Activated CD4-positive, alpha-beta T cell treated with anti-CD3 and anti-CD28 coated beads, Interleukin-2, amount 50 U/mL, for 4 hours (primary cell): ENCODE measurements at places on chromosomes 1 and 21.

- no peak for DNase-seq
Measured at GRCh38 chr1:14228677-14229076, 369.8 kb upstream of the KAZN start.

DNA sequence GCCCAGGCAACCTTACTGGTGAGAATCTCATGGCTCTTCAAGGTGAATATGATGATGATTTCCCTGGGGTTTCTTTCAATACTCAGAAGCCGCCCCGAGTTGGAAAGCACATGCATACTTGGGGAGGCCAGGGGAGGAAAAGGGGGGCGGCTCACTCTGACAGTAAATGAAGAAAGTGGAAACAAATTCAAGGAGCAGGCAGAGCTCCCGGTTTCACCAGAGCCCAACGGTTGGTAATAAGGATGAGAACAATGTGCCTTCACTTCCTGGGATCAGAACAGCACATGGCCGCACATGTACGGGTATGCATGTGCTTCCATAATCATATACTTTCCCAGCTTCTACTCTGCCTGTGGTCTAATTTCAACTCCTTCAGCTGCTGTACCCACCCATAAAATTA, 3.8 kb upstream of the ARHGEF2 start:
- DNase-seq = no peak

GRCh38 chr21:27275294-27275927, 308.5 kb upstream of the ADAMTS5 start:
- DNase-seq = no peak

GRCh38 chr21:35473496-35473895, 424.4 kb upstream of the RUNX1 start:
- DNase-seq = no peak

DNA sequence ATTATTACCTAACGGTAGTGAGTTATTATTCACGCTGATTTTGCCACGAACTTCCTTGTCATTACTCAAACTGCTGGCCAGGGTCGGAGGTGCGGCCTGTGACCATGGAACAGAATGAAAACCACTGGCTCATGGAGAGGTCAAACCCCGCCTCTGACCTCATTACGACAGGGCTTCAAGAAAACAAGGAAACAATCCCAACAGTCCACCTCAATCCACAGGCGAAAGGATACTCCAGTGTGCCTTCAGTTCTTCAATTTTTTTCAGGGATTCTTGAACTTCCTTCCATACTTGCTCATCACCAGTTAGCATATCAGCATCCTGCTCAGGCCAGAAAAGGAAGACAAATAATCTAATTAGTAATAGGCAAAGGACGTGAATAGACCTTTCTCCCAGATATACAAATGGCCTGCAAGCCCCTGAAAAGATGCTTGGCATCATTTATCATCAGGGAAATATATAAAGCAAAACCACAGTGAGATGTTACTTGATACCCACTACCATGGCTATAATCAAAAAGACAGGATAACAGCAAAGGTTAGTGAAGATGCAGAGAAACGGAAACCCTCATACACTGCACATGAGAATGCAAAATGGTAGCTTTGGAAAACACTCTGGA, 643.4 kb downstream of the SMYD3 start:
- DNase-seq = no peak

GRCh38 chr1:27648602-27649305, 13.8 kb upstream of the FGR start:
- DNase-seq = no peak

DNA sequence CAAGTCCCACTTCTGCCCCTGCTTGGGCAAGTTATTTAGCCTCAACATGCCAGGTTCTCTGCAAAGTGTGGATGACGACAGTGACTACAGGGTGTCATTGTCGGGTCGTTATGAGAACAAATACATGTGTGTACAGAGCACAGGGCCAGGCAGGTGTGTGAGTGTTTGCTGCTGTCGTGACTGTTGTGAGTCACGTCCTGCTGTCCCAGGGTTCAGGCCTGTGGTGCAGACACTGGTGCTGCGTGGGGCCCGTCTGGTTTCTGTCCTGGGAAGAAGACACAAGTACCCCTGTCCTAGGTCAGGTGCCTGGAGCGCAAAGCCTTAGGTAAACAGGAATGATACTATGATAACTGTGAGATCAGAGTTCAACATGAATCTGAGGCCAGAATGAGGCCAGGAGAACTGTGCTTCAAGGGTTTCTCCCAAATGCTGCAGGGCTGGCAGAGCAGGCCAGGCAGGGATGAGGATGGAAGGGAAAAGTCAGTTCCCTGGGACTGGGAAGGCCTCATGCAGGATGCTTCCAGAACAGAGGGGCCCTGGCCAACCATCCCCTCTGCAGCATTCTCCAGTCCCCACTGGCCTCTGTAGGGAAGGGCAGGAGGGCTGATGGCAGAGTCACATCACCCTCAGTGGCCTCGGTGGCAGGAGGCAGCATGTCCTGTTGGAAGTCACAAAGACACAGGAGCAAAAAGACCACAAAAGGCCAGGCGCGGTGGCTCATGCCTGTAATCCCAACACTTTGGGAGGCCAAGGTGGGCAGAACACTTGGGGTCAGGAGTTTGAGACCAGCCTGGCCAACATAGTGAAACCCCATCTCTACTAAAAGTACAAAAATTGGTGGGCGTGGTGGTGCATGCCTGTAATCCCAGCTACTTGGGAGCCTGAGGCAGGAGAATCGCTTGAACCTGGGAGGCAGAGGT, 15.7 kb downstream of the GPR157 start:
- DNase-seq = no peak

DNA sequence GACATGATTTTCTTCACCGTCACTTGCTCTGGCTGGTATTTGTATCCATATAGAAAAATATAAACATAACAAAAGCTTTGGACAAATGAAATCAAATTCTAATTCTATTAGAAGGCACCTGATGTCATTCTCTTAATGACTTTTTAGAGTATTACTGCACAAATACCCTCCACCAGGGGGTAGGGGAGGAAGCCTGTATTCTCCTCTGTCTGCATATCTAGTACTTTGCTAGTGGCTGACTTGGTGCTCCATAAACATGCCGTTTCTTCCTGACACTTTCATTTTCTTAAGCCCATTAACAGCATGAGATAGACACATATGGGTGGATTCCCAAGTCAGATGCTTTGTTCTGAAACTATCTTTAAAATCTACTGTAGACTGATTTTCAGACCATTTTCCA, 20.6 kb upstream of the KCNJ15 start:
- DNase-seq = no peak

DNA sequence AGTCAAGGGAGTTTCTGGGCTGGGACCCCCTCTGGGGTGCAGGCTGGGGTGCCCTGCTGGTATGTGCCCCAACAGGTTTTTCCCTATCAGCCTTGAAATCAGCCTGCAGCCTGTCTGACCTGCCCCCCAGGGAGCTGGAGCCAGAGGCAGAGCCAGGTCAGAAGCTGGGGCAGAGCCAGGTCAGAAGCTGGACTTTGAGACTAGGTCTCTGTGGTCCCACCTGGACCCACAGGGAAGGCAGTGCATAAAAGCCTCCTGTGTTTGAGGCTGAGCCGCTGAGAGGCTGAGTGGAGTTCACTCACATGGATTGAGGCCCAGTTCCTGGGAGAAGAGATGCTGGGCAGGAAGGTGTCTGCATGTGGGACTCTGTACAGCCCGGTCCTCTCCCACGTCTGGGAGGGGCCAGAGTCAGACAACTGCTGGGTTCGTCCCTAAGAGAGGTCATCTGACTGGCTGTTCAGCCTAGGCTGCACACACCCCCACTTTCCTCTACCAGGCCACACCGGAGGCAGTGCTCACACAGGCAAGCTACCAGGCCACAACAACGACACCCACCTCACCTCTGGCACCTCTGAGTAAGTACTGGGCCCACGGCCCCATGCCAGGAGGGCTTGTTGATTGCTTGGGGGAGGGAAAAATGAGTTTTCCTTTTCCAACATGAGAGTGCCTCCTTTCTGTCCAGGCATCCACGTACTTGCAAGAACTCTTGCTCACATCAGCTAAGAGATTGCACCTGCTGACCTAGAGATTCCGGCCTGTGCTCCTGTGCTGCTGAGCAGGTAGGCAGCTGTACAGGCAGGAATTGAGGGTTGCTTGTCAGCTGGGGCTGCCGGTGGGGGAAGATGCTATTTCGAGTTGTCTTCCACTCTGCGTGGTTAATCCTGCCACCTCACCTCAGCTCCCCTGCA, at the start of gene ANXA9:
TSS of gene ANXA9 (plus strand) at position 488 of the 908 bp plus-strand sequence. CDS start 814 bp downstream, outside the sequence.
- DNase-seq = no peak
